Stimulated activated CD8-positive, alpha-beta memory T cell treated with anti-CD3 and anti-CD28 coated beads, Interleukin-7, amount 100 ng/mL, for 24 hours (primary cell): ENCODE measurements at places on chromosomes 1 and 21.

- peak; percentile 22 for DNase-seq
Observed at GRCh38 chr1:236395230-236395946, 1.3 kb downstream of the EDARADD start.

DNA sequence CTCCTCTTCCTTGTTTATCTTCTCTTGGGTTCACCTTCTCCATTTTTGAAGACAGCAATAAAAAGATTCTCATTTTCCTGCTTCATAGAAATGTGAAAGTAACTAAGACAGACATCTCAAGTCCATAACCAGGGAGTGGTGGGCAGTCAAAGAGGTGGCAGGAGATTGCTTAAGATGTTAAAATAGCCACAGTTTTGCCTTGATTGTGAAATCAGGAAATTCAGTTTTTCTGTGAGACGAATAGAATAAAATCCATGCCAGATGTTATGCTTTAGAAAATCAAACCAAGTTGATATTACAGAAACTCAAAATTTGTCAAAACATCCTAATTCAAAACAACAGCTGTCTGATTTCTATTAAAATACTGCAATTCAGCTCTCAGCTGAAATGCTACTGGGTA is 57.2 kb downstream of the TNN start:
- no peak for DNase-seq

- DNase-seq: no peak
Observed at GRCh38 chr1:165924117-165924516, 96.7 kb downstream of the UCK2 start.

- DNase-seq: no peak
Observed at GRCh38 chr1:178151831-178152230, 57.9 kb downstream of the RASAL2 start.

DNA sequence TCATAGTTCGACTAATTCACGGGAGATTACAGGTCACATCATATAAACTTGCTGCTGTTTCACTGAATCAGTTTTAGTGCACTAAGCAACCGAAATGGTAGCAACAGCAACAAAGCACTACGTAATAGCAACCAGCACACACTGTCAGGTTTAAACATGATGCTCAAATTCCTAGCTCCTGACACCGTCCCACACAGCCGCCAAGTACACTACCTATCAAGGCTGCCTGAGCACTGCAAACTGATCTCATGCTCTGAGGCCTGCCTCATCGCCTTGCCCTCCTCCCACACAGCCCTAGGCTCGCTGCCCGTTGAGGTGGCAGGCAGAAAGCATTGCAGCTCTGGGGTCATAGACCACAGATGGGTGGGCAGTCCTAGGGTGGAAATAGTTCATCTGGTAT is 12.4 kb downstream of the LAMC2 start:
- DNase-seq: no peak

DNA sequence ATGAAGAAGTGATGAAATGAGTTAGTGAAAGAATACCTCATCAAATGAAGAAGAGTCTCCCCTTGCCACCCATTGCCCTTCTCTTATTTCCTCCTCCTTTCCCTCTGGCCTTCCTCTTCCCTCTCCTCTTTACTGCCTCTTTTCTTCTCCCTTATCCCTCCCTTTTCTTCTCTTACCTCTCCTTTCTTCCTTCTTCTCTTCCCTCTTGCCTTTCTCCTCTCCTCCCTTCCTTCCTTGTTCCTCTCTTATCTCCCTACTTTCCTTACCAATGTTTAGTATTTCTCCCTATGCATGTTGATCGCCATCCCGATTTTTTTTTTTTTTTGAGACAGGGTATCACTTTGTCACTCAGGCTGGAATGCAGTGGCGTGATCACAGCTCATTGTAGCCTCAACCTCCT is 8.8 kb downstream of the MROH7 start:
- no peak for DNase-seq

GRCh38 chr21:28805885-28806284 is 186.8 kb downstream of the LTN1 start:
- no peak for DNase-seq

GRCh38 chr21:36169470-36170128 is 13.0 kb downstream of the DOP1B start:
- DNase-seq: no peak

DNA sequence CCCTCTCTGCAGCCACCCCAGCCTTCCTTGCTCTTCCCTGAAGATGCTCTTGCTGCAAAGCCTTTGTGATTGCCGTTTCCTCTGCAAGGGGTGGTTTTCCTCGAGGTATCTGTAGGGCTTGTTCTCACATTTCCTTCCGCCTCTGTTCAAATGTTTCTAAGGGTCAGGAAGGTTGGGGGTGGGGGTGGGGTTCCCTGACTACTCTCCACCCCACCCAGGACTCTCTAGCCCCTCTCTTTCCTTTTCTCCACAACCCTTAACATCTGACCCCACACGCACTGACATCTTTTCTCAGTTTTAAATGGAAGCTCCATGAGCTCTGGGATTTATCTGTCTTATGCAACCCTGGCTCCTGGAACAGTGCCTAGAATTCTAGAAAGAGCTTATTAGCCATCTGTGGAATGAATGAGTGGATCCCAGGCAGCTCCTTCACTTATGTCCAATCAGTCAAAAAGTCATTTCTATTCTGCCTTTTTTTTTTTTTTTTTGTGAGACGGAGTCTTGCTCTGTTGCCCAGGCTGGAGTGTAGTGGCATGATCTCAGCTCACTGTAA is 27.3 kb upstream of the ZNF362 start:
- no peak for DNase-seq

DNA sequence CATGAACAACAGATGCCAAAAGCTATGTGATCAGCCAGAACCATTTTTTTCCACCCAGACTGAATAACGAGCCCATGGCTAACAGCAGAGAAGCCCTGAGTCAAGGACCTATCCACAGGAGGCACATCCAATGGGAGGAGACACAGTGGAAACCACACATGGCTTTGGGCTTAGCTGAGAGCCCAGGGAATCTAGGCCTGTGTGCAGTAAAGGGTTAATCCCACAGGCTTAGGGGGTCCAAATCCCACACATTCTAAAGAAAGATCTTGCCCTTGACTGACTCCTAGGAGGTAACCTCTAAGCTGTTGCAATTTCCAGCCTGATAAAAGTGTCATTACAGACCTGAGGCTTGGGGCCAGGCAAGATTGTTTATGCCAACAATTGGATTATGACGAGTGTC is 194.5 kb downstream of the DSCAM start:
- no peak for DNase-seq
